ENCODE measurements at places on chromosomes 5 and 9.

DNA sequence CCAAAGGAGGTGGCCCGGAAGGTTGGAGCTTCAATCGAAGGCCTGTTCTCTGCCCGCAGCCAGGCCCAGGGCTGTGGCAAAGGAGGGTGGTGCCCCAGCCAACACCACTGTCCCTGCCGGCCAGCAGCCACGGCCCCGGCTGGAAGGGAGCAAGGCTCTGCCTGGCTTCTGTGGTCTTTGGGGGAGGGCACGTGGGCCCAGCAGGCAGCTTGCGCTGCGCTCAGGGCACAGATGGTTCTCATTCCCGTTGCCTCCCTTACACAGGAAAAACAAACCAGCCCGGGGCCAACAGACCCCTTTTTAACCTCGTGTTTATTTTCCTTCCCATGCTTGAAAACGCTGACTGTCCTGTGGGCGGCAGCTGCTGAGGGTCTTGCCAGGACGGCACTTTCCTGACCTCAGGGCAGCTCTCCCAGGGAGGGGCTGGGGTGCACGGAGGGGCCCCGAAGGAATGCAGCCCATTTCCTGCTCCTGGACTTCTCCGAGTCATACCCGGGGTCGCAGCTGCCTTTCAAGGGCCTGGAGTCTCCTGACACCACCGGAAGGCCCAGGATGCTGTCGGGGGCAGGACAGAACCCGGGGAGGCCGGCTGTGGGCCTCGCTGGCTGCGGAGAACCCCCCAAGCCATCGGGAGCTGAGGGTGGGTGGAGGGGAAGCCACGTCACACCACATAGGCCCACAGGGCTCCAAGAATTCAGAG lies 1.1 kb upstream of the GPSM1 start:
- DNase-seq, result no peak

- DNase-seq, result no peak
Observed at GRCh38 chr9:69090946-69091345, 55.4 kb downstream of the FXN start.

DNA sequence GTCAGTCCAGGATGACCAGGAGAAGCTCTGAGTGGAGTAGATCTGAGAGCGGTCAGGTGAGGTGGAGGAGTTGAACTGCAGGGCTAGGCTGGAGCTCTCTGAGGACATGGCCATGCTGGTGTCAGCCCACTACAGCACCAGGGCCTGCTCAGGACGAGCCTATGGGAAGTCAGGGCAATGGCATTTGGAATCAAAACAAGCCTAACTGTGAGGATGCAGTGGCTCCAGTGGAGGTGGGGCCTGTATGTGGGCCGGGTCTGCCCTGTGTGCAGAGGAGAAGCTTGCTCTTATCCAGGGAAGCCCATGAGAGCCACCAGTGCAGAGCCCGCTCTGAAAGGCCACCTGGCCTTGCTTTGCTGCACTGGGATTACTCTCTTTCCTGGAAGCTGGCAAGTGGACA lies 11.1 kb downstream of the CXCL14 start:
- DNase-seq, result no peak

- no peak for DNase-seq
Observed at GRCh38 chr5:159884917-159885620, 31.2 kb upstream of the ADRA1B start.

DNA sequence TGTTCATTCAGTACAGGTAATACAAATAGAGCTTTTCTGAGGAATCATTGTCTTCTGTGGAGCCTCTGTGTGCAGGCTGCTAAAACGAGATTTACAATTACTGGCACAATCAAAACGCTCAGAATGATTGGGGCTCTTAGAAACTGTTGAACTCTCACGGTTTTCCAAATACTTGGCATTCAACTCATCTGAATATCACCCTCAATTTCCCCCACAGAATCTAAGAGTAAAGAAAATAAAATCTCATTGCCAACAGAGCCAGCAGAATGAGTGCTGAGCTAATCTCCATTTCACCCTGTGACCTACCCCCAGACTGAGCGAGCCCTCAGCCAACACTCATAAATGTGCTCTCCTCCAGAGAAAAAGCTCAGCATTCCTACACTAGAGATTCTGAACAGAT lies 35.3 kb upstream of the TMED7 start:
- no peak for DNase-seq

DNA sequence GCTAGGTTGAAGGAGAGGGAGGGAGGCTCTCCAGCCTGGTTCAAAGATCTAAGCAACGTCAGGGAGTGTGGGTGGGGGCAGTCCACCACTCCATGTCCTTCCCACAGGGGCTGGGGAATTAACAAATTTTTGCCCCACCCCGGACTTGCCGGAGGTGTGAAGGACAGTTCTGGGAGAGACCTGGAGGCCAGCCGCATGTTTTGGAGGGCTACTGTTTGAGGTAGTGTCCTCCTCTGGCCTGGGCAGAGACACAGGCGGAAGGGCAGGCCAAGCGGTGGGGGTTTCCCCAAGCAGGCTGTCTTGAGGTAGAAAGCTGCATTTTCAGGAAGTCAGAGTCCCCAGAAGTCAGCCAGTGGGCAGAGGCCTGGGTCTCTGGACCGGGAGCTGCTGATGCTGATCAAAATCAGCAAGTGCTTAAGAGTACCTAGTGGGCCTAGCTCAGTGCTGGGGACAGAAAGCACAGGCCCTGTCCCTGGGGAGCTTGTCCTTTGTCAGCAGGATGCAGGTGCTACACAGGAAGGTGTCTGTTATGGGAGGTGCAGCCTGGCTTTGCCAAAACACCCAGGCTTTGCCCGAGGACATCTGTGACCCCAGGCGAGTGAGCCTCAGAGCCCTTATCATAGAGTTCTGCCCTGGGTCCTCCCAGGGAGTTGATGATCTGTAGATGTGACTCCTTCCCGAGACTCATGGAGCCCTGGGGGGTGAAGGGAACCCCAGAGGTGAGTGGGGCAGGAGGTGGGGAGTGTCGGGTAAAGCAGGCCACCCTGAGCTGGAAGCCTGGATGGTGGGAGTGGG lies 18.5 kb downstream of the JADE2 start:
- no peak for DNase-seq

DNA sequence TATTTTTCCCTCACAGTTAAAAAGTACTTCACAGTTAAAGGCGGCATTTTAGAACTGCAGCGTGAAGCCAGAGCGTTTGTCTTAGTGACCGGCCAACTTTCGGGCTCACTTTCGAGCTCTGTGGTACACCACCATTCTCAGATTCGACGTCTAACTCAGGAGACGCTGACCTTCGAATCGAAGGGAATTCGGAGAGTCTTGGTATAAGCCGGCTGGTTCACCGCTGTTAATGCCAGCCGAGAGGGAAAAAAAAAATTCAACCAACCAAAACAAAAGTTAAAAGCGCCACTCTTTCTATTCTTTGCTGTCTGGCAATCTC lies 544 bp upstream of the SNX24 start:
- peak; percentile 56 for DNase-seq

GRCh38 chr5:155661859-155662258 lies 648.3 kb downstream of the KIF4B start:
- no peak for DNase-seq

DNA sequence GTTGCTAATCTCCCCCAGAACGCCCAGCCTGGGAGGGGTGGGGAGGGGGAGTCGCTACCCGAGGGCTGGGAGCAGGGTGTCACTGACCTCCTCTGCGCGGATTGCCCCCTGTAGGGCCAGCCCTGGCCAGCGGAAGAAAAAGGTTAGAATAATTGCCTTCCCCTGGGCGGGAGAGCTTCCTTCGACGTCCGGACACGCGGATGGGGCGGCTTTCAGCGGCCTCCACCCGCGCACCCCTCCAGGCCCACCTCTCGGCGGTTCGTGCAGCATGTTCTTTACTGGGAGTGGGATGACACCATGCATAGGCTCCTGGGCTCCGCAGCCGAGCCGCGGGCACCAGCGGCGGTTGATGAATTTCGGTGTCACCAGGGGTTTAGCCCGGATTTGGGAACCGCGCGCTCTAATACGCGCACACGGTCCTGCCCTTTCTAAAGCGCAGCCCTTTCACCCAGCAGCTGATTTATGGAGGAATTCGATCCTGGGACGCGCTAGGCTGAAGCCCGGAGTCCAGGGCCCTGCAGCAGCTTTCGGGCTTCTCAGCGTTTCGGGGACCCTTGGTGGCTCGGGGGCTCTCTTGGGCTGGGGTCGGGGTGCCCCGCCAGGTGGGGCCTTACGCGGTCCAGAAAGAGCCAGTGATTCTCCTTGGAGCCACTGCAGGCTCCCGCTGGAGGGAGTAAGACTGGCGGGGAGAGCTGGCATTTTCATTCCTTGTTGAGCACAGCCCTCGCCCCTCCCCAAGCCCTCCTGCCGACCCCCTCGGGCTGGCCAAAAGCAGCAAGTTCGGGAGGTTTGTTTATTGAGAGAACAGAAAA lies 10.1 kb downstream of the LMX1B start:
- no peak for DNase-seq

- DNase-seq, result no peak
Observed at GRCh38 chr5:96242571-96242970, 190.5 kb downstream of the PCSK1 start.

DNA sequence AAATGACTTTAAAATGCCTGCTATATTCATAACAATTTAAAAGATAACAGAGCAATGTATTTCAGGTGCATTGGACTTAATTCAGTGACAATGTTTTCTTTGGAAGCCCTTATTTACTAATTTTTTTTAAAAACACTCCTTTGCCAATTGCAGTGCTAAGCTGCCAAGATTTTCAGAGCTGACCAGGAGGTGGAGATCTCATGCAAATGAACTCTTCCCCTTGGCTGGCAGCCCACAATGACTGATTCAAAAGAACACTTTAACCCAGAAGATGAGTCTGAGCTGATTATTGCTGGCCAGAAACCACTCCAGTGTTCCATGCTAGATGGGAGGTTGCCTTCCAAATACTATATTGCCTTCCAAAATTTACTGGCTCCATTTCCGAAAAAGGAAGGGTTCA lies 128.3 kb upstream of the CCNH start:
- no peak for DNase-seq

DNA sequence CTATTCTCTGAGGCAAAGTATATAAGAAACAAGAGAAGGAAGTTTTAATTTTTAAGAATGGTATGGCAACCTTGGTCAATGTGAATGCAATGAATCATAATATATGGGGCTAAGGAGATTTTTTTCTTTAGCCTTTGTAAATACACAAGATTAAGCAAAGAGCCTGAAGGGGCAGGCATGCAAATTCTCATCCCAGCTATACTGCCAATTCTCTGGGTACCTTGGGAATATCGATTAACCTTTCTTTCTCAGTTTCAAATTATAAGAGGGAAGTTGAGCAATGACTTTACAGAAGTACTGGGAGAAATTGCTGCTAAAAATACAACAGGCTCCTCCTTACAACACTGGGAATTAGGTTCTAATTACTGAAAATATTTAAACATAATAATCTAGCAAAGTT lies 97.5 kb downstream of the MRPS27 start:
- no peak for DNase-seq

DNA sequence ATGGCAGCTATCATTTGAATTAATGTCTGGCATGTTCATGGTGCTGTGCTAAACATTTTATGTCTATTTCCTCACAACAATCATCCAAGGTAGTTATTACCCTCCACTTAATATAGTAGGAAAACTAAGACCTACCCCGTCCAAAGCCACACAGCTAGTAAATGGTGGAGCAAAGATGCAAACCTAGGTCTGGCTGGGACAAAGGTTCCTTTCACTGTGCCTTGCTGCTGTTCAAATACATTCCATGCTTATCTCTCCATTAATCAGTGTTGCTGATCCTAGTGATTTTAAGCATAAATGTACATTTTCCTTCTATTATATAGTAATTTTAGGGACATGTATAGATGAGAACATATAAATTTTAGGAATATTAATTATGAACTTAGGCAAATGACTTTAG lies 38.7 kb downstream of the CCDC125 start:
- no peak for DNase-seq

DNA sequence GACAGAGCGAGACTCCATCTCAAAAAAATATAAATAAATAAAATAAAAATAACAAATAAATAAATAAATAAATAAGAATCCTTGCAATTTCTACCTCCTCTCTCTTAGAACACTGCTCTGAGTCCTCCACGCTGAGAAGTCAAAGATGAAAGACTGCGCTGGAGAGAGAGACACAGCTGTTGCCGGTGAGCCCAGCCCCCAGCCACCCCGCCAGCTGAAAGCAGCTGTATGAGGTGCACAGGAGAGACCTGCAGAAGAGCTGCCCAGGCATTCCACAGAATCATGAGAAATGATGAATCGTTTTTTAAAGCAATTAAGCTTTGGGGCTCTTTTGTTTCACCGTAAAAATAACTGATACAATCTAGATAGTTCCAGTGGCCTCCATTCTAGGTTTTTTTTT lies 16.3 kb upstream of the STRBP start:
- no peak for DNase-seq

GRCh38 chr5:128132499-128132898 lies 48.9 kb downstream of the SLC12A2 start:
- DNase-seq, result no peak

GRCh38 chr5:175714479-175715085 lies 56.7 kb downstream of the HRH2 start:
- DNase-seq, result no peak

DNA sequence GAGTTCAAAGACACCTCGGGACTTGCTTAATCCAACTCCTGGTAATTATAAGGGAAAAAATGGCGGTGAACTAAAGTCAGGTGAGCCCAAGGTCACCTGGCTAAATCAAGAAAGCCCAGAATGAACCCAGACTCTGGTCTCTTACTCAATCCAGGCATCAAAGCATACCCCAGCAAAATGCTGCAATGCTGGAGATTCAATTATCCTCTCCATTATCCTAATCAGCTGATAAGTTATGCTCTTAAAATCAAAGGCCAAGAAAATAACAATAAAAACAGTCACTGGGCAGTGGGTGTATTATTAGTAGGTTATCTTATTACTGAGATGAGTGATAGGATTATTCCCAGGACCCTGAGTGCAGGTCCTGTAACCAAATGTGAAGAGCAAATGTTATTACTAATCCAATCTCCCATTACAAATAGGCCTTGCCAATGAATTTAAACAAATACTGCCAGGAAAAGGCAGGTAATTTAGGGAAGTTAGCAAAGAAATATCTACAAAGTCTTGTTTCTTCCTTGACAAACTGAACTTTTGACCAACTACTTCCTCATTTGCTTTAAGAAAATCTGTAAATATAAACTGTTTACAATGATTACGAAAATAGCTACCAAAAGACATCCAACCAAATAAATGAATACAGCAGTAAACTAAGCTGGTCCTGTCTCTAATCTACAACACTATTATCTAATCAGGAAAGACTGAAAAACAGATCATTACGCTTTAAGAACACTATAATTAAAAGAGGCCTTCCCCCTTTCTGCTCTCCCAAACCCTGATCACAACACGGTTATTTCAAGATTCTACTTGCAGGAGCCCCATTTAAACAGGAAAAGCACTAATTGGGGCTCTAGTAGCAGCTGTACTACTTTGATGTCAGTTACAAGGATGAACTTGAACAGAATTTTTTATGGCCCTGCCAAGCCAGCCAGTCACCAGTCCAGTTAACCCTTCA lies 103.2 kb downstream of the MED27 start:
- no peak for DNase-seq

- no peak for DNase-seq
Observed at GRCh38 chr9:90868555-90868954, 66.9 kb downstream of the SYK start.
